Activated CD4-positive, alpha-beta T cell treated with anti-CD3 and anti-CD28 coated beads, Interleukin-2, amount 10 ng/mL, durations not matched to agents 24 days and 14 days (primary cell): ENCODE measurements at places on chromosomes 6 and 20. TPM values are rescaled to one million over a fixed set of nuclear protein-coding genes. Genes with fewer than 3 reads are reported as not detected.
A peak's percentile ranks its signal among the peaks of the same experiment; 100 is the strongest.

- DNase-seq: no peak
These were observed 562.3 kb upstream of the BTBD3 start for GRCh38 chr20:11355345-11355744.

Gene DDX43
- total RNA-seq: 0.26 and 0.69 TPM in 2 replicates

- no peak for DNase-seq
These were observed 6.5 kb downstream of the NEDD9 start for GRCh38 chr6:11226005-11226404.

DNA sequence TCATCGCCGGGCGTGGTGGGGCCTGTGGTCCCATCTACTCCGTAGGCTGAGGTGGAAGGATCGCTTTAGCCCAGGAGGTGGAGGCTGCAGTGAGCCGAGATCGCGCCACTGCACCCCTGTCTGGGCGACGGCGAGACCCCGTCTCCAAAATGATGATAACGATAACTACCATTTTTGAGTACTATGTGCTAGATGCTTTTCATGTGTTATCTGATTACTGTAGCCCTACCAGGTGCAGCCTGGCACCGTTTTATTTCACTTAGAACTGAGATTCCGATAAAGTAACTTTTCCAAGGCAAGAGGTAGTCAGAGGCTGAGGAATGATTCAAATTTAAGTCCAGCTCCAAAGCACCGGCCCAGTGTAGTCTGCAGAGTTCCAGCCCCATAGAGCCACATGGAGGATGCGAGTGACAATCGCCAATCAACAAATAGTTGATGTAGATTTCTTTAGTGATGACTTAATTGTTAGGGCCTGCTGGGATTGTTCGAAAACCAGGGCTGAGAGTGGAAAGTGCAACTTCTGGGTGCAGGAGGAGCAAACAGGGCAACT is 727 bp downstream of the ERMARD start:
- DNase-seq: no peak

GRCh38 chr6:47736083-47736700 is 37.8 kb downstream of the ADGRF4 start:
- DNase-seq: no peak

DNA sequence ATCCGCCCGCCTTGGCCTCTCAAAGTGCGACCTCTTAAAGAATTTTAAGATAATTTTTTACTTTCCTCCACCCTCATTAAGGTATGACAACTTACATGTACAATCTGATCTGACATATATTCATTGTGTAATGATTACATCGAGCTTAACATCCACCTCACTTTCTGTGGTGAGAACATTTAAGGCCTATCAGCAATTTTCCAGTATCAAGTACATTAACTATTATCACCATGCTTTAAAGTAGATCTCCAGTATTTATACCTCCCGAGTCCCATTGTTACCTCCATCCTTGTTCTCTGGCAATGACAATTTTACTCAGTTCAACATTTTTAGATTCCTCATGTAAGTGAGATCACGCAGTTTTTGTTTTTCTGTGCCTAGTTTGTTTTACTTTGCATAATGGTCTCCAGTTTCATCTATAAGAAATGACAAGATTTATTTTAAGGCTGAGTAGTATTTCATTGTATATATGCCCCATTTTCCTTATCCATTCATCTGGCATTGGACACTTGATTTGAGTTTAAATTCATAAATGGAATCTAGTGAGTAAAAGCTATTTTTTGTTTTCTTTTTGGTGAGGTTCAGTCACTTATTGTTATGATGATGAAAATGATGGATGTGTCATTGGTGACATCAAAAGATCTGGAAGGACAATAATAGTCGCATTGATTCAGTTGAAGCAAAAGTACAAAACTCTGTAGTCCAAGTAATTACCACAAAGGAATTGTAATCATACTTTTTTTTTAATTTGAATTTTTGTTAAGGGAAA is 87.0 kb downstream of the OR2B2 start:
- DNase-seq: no peak

Gene CASS4
- 2.8 and 3.1 TPM in 2 replicates for total RNA-seq

DNA sequence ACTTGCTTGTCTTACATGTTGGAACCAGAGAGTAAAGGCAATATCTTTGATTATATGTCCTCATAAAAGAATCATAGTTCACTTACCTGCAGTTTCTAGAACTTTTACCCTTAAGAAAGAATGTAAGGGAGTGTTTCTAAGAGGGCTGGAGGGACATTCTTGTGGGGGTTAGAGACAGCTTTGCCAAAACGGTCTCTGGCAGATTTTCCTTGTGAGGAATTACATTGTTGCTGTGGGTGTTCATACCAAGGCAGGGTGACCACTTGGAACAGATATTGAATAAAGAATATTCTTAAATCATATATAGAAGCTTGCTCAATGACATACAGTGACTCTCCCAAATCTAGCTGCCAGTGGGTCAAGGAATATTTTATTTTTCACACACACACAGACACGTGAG is 517.6 kb upstream of the SOX4 start:
- DNase-seq: no peak

GRCh38 chr6:35492258-35492973 is 4.5 kb downstream of the TEAD3 start:
- DNase-seq: no peak

Gene MATN4
- total RNA-seq: 1.2 and 1.5 TPM in 2 replicates

Gene LRRC73
- 0.14 and 0.51 TPM in 2 replicates for total RNA-seq

DNA sequence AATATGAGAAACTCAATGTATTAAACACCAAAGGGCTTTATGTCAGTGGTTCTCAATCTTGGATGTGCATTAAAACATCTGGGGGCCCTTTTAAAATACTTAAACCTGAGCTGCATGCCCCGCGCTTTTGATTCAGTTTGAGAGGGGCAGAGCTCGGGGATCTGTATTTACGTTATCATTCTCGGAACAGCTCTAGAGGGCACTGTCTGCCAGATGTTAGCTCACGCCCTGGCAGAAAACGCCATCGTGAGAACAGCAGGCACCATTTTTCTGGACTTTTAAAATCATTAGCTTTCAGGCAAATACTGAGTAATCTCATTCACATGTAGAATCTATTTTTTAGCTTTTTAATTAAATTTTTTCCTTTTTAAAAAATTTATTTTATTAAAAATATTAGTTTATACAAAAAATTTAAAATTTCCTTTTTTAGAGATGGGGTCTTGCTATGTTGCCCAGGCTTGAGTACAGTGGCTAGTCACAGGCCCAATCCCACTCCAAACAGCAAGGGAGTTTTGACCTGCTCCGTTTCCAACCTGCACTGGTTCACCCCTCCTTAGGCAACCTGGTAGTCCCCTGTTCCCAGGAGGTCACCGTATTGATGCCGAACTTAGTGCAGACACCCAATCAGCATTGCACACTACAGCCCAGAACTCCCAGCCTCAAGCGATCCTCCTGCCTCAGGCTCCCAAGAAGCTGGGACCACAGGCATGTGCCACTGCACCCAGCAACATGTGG is 30.0 kb upstream of the ZNF133 start:
- no peak for DNase-seq

DNA sequence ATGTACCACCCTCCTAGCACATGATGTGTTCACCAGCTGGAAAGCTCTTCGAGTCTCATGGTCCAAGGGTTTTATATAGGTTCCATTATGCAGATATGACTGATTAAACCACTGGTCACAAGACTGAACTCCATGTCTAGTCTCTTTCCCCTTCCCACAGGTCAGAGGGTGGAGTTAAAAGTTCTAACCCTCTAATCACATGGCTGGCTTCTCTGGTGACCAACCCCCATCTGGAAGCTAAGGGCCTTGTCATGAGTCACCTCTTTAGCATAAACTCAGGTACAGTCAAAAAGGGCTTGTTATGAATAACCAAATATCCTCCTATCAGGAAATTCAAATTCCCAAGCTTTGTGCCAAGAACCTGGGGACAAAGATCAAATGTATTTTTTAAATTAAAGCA is 52.0 kb upstream of the KLHL31 start:
- no peak for DNase-seq

DNA sequence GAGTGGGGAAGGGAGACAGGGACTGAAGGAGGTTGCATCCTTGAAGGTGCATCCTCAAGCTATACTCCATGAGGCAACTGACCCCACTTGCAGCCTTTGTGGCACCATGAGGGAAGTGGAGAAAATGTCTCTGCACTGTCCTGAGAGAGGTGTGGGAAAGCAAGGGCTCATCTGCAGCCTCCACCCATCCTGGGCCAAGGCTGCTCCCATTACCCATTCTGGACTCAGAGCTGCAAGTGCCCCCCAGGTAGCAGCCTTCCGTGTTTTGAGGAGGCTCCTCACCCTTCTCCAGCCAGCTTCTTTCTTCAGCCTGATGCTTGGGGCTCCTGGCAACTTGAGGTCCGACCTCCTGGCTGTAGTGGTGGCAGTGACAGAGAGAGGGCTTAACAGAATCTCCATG is 294.6 kb downstream of the CDH26 start:
- DNase-seq: no peak

DNA sequence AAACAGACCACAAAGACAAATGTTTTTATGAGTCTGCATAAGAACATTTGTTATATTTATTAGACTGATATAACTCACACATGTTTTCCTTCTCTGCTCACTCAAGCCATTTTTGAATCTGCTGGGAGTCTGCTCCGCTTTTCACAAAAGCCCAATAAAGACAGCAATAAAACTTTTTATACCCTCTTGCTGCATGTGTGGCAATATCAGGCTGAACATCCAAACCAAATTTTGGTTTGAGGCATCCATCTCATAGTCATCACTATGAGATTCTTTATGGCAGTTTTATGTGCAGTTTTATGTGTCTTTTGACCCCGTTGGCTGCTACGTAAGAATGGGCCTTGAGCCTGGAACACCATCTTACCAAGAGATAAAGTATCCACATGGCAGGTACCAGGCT is 1276.8 kb upstream of the ADGRB3 start:
- DNase-seq: no peak

GRCh38 chr20:58941471-58941870 is 39.6 kb upstream of the NELFCD start:
- no peak for DNase-seq

Gene RRAGD
- 10.6 and 10.9 TPM in 2 replicates for total RNA-seq

DNA sequence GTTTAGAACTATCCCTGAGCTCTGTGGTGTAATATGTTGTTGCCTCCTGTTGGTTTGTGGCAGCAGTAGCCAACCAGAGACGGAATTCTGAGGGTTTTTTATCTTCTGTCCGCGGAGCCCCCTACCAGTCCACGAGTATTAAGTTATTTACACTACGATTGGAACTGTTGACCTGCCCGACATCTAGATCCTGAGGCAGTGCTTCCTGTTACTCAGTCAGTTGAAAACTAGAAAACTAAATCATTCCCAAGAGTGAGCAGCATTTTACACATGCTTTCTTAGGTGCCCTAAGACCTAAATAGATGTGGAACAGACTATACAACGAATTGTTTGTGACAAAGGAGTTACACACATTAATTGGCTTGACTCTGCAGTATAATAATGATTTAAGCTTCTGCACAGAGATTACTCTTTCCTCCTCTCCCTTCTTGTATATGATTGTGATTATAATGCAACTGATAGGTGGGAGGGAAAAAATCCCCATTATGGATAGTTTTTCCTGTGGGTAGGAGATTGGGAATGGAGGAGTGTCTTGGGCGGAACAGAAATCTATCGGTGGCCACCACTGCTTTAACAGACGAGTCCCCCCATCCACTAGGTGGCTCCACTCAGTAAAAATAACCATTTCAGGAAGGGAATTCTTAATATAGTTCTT is 1.7 kb downstream of the LOC128125822 start:
- DNase-seq: peak; percentile 84

GRCh38 chr20:52993076-52993475 is 20.9 kb downstream of the TSHZ2 start:
- no peak for DNase-seq

- DNase-seq: no peak
These were observed 5.1 kb upstream of the SYNJ2 start for GRCh38 chr6:157976345-157977175.

Gene SERINC1
- 38.6 and 40.9 TPM in 2 replicates for total RNA-seq

DNA sequence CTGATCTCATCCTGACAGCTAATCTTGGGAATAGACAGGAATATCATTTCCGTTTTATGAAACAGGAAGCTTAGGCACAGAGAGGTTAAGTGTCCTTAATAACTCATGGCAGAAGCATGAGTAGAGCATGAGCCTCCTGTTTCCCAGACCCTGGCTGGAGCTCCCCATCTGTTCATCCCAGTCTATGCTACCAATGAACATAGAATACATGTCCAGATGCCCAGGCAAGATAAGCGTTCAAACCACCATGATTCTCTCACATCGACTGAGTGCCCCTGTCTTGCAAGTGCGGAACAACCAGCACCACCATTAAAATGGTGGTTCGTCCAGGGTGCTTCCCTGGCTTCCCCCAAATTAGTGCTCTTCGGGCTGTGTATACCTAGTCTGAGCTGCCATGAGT is 217.1 kb downstream of the FARS2 start:
- DNase-seq: no peak

Gene PSORS1C1
- not detected in 2 replicates for total RNA-seq
